Ovary (tissue), 10 donors: ENCODE measurements at places on chromosomes 6 and 20. TPM values are rescaled to one million over a fixed set of nuclear protein-coding genes. Genes with fewer than 3 reads are reported as not detected.

Gene PRL
- 0.08 TPM for polyA plus RNA-seq

Gene PKHD1
- 0.01 TPM for polyA plus RNA-seq

Gene KIAA1586
- 6.8 TPM for polyA plus RNA-seq

Gene HLA-DQB2
- not detected for polyA plus RNA-seq

Gene SIRPB1
- 4.3 TPM for polyA plus RNA-seq

Gene ZBTB22
- 26.5 TPM for polyA plus RNA-seq

Gene APOM
- polyA plus RNA-seq, result 1.5 TPM

Gene SMLR1
- 0.40 TPM for polyA plus RNA-seq

Gene TP53TG5
- polyA plus RNA-seq, result not detected

Gene SIRPA
- 15.7 TPM for polyA plus RNA-seq

Gene NMBR
- polyA plus RNA-seq, result not detected

Gene GRIK2
- polyA plus RNA-seq, result 4.1 TPM

Gene IYD
- polyA plus RNA-seq, result not detected

Gene TUBB2B
- polyA plus RNA-seq, result 0.67 TPM

Gene ALDH8A1
- 5.4 TPM for polyA plus RNA-seq

Gene SRSF12
- 1.9 TPM for polyA plus RNA-seq

Gene HMGCLL1
- 0.39 TPM for polyA plus RNA-seq

Gene NCOA3
- polyA plus RNA-seq, result 21.3 TPM

Gene PDE7B
- polyA plus RNA-seq, result 11.6 TPM

Gene VSTM2L
- polyA plus RNA-seq, result 0.15 TPM

Gene ZSCAN12
- 5.4 TPM for polyA plus RNA-seq

Gene MAP7
- polyA plus RNA-seq, result 1.2 TPM

Gene SLC35D3
- not detected for polyA plus RNA-seq

Gene LKAAEAR1
- not detected for polyA plus RNA-seq

Gene MAVS
- 28.6 TPM for polyA plus RNA-seq

Gene ZSWIM3
- polyA plus RNA-seq, result 6.0 TPM

Gene SPTLC3
- polyA plus RNA-seq, result 9.7 TPM

Gene GPANK1
- polyA plus RNA-seq, result 26.6 TPM

Gene OXT
- polyA plus RNA-seq, result not detected

Gene DEFB127
- polyA plus RNA-seq, result not detected

Gene PET117
- 8.6 TPM for polyA plus RNA-seq

Gene WFDC5
- polyA plus RNA-seq, result not detected

Gene AGPAT4
- polyA plus RNA-seq, result 4.4 TPM

Gene PAK5
- 0.47 TPM for polyA plus RNA-seq

Gene OPRL1
- polyA plus RNA-seq, result 0.62 TPM

Gene FGD2
- 2.3 TPM for polyA plus RNA-seq

Gene DZANK1
- polyA plus RNA-seq, result 2.2 TPM

Gene PGC
- 0.81 TPM for polyA plus RNA-seq

Gene BPIFA1
- polyA plus RNA-seq, result not detected

Gene NRSN2
- 36.7 TPM for polyA plus RNA-seq

Gene EFHC1
- polyA plus RNA-seq, result 12.1 TPM

Gene ANKRD66
- not detected for polyA plus RNA-seq

Gene VWA7
- 0.18 TPM for polyA plus RNA-seq

Gene TINAG
- polyA plus RNA-seq, result not detected

Gene SMIM8
- 5.9 TPM for polyA plus RNA-seq
